Suppressor macrophage treated with lipopolysaccharide for 4 hours (primary cell): ENCODE measurements at places on chromosomes 2 and 18.

DNA sequence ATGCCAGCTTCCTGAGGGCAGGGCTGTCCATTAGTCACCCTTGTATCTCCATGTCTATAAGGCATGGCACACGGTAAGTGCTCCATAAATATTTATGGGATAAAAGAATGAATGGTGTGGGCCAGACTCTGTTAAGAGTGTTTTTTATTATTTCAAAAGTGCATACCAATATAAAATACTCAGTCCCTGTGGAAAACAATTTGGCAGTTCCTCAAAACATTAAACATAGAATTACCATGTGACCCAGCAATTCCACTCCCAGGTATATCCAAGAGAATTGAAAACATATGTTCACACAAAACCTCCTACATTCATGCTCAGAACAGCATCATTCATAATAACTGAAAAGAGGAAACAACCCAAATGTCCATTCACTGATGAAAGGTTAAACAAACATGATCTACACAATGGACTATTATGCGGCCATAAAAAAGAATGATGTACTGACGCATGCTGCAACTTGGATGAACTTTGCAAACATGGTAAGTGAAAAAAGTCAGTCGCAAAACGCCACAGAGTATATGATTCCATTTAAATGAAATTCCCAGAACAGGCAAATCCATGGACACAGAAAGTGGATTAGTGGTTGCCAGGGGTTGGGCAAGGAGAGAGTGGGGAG is 69.1 kb upstream of the TCF7L1 start:
- DNase-seq: no peak

- DNase-seq: no peak
Measured at GRCh38 chr18:45731716-45732115, 7.7 kb downstream of the SLC14A1 start.

DNA sequence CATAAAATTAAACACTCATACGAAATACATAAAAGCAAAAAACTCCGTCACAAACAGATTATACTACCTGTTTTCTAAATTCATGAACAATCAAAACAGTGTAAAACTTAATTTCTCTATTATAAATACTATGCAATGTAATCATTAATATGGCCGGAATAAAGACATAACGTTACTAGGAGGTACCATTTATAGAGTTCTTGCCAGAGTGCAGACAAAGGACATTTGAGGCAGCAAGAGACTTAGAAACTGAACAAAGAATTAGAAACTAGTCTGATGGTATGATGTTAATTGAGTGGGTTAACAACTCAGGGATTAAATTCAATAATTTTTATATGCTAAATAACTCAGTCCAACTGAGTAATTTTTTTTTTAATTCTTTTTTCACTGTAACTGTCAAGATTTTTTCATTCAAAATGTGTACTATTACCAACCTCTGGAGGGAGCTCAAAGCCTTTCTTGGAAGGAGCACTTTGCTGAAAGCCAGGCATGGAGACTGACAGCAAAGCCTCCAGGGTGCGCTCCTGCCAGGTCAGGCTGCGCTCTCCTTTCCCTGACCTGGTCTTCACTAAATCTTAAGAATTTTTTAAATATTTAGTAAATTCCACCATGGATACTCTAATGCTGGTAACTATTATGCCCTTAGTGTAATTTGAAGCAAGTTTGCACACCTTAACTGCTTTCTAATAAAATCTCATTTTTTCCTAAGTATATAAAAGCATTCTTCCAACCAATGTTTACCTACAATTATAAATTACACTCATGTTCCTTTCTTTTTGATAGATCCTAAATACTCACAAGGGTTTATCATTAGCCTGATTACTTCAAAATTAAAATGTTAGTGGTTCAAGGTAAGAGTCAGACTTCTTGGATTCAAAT is 34.1 kb downstream of the WDR35 start:
- DNase-seq: peak; percentile 79

- DNase-seq: peak; percentile 44
Measured at GRCh38 chr2:71634567-71634966, 181.2 kb downstream of the DYSF start.

- no peak for DNase-seq
Measured at GRCh38 chr2:3662239-3662638, 4.2 kb downstream of the ALLC start.
